Muscle of arm (tissue), 14 donors: ENCODE measurements at places on chromosomes 3 and 15. TPM values are rescaled to one million over a fixed set of nuclear protein-coding genes. Genes with fewer than 3 reads are reported as not detected.

Gene RTP1
- polyA plus RNA-seq: 0.44 TPM

Gene DAZL
- not detected for polyA plus RNA-seq

Gene TRIM71
- 0.25 TPM for polyA plus RNA-seq

Gene NR2E3
- polyA plus RNA-seq: 9.1 TPM

Gene UCN2
- polyA plus RNA-seq: not detected

Gene TMC3
- not detected for polyA plus RNA-seq

Gene COL6A6
- polyA plus RNA-seq: 120 TPM

Gene MNS1
- 7.6 TPM for polyA plus RNA-seq

Gene ZMYND10
- polyA plus RNA-seq: 0.79 TPM

Gene ASB14
- 1.2 TPM for polyA plus RNA-seq

Gene HGD
- not detected for polyA plus RNA-seq

Gene SYNPR
- not detected for polyA plus RNA-seq

GRCh38 chr3:127534564-127534963 lies 56.0 kb downstream of the TPRA1 start:
- no peak for DNase-seq

GRCh38 chr3:157443905-157444796 lies 7.5 kb downstream of the PTX3 start:
- DNase-seq: peak; percentile 31

DNA sequence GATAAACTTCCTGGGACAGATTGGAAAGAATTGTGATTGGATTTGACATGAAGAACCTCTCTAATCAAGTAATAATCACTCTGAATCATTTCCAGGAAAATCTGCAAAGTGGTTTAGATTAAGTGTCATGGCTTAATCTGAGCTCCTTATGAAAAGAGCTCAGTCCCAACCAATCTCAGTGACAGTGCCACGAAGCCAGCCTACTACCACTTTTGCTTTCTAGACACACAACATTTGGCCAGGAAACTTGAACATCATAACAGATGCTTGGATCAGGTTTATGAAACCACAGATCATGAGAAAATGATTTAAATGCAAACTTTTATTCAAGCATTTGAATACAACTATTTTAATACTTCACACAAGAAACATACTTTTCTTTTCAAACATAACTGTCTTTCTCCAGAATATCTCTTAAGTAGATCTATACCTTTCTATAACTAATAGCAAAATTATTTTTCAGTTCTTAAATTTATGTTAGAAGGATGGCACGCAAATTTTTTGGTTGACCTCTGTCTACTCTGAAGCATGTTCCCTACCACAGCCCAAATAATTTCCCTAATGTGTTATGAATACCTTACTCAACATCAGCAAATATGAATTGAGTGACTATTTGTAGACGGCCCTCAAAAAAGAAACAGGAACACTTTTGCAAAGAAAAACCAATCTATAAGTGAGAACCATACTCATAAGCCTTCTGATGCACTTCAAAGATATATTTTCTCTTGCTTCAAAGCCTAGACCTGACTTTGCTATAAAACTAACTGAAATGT lies 495.0 kb upstream of the ZNF385D start:
- DNase-seq: peak; percentile 35

DNA sequence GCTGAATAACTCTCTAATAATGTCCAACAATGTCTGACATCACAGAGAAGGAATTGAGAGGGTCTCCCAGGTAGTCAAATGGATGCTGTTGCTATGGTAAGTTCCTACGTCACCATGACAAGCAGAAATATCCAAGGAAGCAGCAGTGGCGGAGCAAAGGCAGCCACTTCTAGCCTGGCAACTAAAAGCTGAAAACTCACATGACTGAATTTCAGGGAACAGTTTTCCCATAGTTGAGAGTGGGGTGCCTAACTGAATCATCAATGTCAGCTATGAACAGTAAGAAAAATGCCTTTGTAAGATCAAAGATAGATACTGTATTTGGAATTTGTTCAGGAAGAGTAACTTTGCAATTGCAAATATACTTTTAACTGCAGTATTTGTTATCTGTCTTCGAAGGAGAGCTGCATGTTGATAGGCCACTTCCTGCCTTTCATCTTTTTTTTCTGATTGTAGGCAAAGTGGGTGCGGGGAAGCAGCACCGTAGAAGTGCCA lies 161.7 kb downstream of the BBX start:
- no peak for DNase-seq

GRCh38 chr15:101250873-101251829 lies 697 bp downstream of the CHSY1 start:
- no peak for DNase-seq

- no peak for DNase-seq
Observed at GRCh38 chr3:8529738-8530525, 28.3 kb downstream of the LMCD1 start.

- DNase-seq: no peak
Observed at GRCh38 chr15:73684581-73685455, 635 bp downstream of the CD276 start.

- DNase-seq: no peak
Observed at GRCh38 chr3:36714343-36715086, 49.8 kb downstream of the DCLK3 start.

- DNase-seq: no peak
Observed at GRCh38 chr3:53040351-53040820, 5.5 kb downstream of the SFMBT1 start.

DNA sequence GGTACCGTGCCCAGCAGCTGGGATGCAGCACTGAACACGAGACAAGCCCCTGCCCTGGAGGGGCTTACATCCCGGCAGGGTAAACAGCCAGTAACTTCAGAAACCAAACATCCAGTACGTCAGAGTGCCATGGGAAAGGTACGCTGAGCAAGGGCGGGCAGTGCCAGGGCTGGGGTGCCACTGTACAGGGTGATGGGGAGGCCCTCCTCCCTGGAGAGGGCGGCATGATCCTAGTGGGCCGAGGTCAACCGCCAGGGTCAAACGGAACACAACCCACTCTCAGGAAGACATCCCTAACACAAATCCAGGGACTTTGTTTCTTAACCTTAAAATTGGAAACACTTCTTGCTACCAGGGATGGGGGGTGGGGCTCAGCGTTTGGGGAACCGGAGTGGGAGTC lies 16.0 kb upstream of the ANPEP start:
- no peak for DNase-seq

GRCh38 chr3:47888986-47889757 lies 86.2 kb downstream of the DHX30 start:
- no peak for DNase-seq

DNA sequence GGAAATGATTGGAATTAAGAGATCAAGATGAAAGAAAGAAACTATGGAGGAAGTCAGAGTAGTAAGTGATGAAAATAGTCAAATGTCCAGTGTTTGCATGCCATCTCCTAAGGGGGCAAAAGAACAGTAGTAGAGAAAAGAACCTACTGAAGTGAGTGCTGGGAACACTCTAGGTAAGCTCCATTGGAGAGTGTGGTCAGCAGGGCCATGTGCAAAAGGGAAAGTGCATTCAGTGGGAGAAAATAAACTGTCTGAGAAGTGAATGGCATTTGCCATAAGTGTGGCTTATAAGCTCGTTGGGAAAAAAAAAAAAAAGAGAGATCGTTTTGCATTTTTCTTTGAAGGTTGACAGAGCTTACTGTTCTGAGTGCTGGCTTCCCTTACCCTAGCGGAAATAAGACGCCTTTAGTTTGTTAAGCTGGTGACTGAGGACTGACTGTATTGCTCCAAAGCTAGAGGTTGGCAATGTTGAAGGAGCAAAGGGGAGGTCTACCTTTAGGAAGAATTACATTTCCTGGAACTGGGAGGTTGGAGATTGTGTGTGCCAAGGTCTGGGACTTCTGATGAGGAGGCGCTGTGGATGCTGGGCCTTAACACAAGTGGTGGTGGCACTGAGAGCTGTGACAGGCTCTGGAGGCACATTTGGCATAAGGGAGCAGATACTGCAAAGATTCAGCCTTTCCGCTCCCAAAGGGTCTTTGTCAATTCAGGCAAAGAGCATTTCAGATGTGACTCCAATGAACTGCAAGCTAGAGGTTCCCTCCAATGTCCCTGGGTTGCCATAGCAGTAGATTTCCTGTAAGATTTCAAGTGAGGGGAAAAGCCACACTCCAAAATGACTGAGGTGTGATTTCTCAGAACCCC lies 287.8 kb upstream of the SATB1 start:
- DNase-seq: no peak

- DNase-seq: no peak
Observed at GRCh38 chr3:127915937-127916493, 983 bp downstream of the KBTBD12 start.

DNA sequence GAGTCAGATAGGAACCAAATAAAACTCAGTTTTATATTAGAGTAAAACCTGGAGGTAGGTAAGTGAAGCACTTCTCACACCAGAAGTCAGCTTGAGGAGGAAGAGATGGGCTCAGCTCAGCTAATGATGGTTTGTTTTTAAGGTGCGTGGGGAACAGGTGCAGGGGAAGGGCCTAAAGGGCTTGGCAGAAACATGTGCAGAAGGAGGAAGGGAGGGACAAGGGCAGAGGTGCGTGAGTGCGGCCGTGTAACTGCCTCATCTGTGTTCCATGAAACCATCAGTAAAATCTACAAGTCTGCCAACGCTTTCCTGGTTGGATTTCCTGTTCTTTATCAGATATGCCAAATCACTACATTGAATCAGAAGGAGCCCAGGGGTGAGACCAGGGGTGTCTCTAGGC lies 19.9 kb downstream of the FYCO1 start:
- DNase-seq: no peak

- no peak for DNase-seq
Observed at GRCh38 chr3:177135841-177136492, 61.3 kb downstream of the TBL1XR1 start.

- no peak for DNase-seq
Observed at GRCh38 chr15:27250223-27250622, 279.2 kb downstream of the GABRG3 start.

GRCh38 chr3:58531555-58531954 lies 5.4 kb downstream of the ACOX2 start:
- DNase-seq: no peak

DNA sequence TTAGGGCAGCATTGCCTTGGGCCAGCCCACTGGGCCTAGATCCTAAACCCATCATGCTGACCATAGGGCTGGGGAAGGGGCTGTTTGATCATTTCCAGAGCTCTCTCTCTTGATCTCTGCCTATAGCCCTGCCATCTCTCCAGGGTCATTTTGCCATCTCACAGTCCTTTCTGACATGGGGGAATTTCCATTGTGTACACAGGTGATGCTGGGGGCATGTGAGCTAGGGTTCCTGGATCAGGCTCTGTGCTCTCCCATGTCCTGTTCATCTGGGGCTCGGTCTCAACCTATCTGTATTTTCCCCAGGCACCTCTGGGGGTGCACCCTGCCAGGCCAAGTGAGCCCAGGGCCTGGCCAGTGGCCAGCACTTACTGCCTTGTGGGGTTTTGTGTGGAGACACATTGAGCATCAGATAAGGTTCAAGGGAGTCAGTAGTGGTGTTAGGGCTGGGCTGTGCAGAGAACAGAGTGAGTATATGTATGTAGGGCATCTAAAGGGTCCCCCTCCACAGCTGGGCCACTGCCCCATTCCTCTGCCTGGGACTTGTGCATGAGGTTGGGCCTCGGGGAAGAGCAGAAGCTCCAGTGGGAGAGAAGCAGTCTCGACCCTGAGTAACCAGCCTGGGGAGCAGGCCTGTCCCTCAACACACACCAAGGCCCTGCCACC lies 25.7 kb upstream of the APEH start:
- DNase-seq: no peak

DNA sequence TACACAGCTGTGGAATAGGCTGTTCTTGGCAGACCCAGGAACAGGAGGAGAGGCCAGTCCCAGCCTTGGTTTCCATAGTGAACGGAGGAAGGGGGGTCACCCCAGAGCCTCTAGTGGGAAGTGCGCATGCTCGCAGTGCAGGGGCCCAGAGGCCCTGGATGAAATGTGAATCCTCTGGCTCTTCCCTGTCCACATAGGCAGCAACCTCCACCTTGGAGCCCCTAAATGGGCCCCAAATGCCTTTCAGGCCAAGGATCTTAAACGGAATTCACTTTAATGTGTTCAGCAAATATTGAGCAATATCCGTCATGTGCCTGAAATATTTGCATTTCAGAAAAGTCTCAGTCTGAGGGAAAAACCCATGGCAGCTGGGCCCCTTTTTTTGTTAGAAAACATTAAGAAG lies 3.3 kb upstream of the NDN start:
- peak; percentile 93 for DNase-seq

DNA sequence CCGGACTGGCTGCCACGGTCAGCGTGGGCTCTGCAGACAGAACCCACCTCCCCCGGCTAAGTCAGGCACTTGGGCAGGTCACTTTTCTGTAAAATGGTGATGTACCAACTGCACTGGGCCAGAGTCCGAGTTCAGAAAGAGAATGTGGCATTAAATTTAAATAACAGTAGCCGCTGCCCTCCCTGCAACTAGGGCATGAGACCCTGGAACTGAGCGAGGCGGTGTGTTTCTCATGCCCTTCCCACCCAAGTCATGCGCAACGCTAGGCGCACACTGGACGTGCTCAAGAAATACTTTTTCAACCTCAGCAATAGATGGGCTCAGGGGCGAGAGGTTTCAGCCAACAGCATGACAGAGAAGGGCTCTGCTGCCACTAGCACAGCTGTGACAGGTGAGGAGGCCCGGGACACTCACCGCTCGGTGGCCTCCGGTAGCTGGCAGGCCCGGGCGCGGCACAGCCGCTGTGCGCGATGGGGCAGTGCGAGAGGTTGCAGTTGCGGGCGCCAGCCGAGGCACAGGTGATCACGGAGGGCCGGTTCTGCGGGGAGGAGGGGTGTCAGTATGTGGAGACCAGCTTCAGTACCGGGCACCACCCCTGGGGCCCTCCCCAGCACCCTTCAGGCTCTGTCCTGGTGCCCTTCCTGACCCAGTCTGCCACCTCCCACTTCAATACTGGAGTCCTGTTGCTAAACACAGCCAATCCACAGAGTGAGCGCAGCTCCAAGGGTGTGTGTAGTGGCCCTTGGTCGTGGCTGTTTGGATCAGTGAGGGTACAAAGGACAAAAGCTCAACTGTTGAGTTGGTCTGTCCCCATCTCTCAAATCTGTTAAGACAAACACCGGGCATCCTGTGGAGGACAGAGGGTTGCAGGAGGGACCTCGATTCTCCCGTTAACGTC lies 84.5 kb downstream of the VGLL4 start:
- no peak for DNase-seq

DNA sequence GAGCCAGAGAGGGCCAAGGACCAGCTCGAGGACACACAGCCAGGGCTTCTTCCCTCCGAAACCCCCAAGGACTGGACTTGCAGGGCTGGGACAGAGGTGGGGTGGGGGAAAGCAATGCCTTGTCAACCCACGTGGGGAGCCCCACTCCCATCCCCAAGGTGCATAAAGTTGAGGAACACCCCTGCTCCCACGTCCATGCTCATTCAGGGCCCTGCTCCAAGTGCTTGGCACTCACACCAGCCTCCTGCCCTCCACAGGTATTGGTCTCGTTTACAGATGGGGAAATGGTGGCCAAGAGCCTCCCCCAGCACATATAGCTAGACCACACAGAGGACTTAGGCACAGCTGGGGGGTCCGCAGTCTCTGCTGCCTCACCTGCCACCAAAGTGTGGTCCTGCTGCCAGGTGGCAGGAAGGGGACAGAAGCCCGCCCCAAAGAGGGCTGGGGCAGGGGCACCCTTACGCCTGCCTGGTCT lies 50.5 kb upstream of the CSPG4 start:
- no peak for DNase-seq
